ENCODE measurements at places on chromosomes 5 and 9. TPM values are rescaled to one million over a fixed set of nuclear protein-coding genes. Genes with fewer than 3 reads are reported as not detected.

The MARCHF3 gene
- 2.3 TPM for polyA plus RNA-seq

The ST6GALNAC6 gene
- 29.0 TPM for polyA plus RNA-seq

The C9orf152 gene
- polyA plus RNA-seq: not detected

The GAS1 gene
- polyA plus RNA-seq: 2.3 TPM

The SPINK7 gene
- not detected for polyA plus RNA-seq

The PCDHGB2 gene
- not detected for polyA plus RNA-seq

The NME5 gene
- 0.13 TPM for polyA plus RNA-seq

The CCIN gene
- polyA plus RNA-seq: 0.03 TPM

The EGR1 gene
- polyA plus RNA-seq: 11.7 TPM

The LRRC19 gene
- not detected for polyA plus RNA-seq

The HRCT1 gene
- 1.1 TPM for polyA plus RNA-seq

The OGN gene
- polyA plus RNA-seq: 0.48 TPM

The TMEFF1 gene
- polyA plus RNA-seq: 0.05 TPM

The QRFP gene
- 0.13 TPM for polyA plus RNA-seq

The CCDC183 gene
- 0.99 TPM for polyA plus RNA-seq

The CDO1 gene
- polyA plus RNA-seq: 2.0 TPM

The HMGCR gene
- polyA plus RNA-seq: 5.4 TPM

The LCN2 gene
- polyA plus RNA-seq: 17.5 TPM

The FGFR4 gene
- 5.2 TPM for polyA plus RNA-seq

The DDX4 gene
- polyA plus RNA-seq: not detected

The PCDH1 gene
- 2.2 TPM for polyA plus RNA-seq

The FYB1 gene
- polyA plus RNA-seq: 21.0 TPM

The LRRC70 gene
- polyA plus RNA-seq: 11.4 TPM

The OTP gene
- not detected for polyA plus RNA-seq

The SELENOP gene
- 98.7 TPM for polyA plus RNA-seq

The CNTNAP3 gene
- polyA plus RNA-seq: 0.09 TPM

The HCN1 gene
- polyA plus RNA-seq: not detected

The PRR16 gene
- 1.1 TPM for polyA plus RNA-seq

The INSL6 gene
- not detected for polyA plus RNA-seq

The FBXW5 gene
- 90.8 TPM for polyA plus RNA-seq

The FAM78A gene
- 26.1 TPM for polyA plus RNA-seq

All from spleen (tissue), 13 donors.